ENCODE measurements at places on chromosomes 1 and 21.

- DNase-seq = no peak
These were observed 107.9 kb upstream of the COA6 start for GRCh38 chr1:234265321-234265720.

GRCh38 chr1:201893431-201893830 is 4.7 kb downstream of the SHISA4 start:
- no peak for DNase-seq

DNA sequence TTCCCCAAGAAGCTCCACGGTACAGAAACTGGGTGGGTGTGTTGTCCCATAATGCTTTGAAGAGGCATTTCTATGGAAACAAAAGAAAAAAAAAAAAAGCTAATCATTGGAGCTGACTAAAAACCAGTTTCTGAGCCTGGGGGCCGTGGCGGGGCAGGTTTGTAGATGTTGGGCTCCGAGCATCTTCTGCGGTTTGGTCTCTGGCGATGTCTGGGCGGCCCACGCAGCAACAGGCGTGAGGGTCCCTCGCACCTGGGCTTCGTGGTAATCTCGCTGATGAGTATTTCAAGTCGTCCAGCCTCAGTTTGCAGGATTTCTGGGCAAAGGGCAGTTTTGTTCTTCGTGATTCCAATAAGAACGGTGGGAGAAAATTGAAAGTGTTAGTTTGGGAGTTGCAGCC is 6.8 kb downstream of the TP73 start:
- DNase-seq = no peak

- no peak for DNase-seq
These were observed 9.9 kb upstream of the QSOX1 start for GRCh38 chr1:180144659-180145357.

DNA sequence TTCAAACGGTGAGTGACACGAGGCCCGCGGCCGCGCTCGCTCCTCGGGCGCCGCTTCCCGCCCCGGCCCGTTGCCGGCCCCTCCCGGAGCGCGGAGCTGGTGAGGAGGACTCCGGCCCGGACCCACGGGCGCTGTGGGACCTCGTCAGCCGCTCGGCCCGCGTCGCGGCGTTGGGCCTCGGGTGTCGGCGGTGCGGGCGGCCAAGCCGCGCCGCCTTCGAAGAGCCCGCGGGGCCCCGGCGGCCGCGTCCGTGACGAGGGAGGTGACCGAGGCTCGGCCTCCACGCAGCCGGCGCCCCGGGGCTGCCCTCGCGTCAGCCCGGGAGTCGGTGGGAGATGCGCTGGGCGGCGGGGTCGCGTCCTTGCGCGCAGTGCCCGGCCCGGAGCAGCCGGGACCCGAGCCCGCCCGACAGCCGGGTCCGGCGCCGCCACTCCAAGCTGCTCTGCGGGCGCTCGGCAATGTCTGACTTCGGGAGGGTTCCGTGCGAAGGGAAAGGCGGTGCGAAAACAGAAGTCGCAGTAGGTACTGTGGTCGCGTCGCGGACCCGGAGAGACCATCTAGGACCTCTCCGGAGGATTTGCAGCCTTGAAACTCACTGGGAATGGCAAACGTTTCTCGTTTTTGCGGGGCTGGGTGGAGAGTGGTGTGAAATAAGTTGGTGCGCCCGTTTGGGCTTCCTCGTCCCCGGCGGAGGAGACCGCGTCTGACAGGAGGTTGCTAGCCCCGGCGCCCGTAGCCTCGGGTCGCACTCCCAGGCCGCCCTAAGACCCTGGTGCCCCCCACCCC is 829 bp downstream of the SPEN start:
- peak; percentile 24 for DNase-seq

DNA sequence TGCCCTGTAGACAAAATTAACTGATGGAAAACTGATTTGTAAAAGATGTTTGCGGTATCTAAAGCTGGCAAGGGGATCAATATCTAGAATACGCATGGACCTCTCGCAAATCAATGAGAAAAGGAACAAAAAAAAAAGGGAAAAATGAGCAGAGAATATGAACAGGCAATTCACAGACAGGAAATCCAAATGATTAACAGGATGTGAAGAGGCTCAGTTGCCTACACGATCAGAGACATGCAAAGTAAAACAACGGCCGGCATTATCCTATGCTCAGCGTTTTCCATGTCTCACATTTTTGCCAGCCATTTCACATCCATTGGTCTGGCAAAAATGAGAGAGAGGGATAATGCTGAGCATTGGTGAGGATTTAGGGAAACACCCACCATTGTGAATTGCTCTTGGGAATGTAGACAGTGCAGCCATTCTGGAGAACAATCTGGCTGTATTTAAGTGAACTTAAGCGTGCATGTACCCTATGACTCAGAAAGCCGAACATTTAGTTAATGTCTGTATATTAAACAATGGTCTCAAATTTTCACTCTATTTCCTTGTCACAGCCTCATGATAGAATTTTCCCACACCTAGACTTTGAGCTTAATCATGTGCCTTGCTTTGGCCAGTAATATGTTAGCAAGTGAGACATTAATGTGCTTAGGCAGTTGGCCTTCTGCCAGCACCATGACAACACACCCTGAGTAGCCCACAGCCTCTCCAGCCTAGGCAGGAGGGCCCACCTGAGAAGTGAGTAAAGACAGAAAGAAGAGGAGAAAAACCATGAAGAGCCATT is 61.0 kb upstream of the NBPF3 start:
- no peak for DNase-seq

- DNase-seq = no peak
These were observed 58.3 kb downstream of the UBE2T start for GRCh38 chr1:202283379-202283844.

DNA sequence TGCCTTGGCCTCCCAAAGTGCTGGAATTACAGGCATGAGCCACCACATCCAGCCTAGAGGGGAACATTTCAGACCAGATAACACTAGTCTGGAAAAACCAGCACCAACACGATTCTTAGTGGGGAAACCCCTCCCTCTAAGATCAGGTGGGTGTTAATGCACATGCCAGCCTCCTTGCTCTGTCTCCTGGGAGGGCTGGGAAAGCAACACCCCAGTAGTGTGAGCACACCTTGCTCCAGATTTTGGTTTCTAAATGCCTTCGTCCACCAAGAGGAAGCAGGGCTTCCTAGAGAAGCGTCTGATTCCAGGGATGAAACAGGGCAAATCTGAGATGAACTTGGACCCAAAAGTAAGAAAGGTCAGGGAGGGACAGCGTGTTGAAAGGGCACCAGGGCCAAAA is 2.2 kb upstream of the KRTAP10-4 start:
- DNase-seq = no peak

DNA sequence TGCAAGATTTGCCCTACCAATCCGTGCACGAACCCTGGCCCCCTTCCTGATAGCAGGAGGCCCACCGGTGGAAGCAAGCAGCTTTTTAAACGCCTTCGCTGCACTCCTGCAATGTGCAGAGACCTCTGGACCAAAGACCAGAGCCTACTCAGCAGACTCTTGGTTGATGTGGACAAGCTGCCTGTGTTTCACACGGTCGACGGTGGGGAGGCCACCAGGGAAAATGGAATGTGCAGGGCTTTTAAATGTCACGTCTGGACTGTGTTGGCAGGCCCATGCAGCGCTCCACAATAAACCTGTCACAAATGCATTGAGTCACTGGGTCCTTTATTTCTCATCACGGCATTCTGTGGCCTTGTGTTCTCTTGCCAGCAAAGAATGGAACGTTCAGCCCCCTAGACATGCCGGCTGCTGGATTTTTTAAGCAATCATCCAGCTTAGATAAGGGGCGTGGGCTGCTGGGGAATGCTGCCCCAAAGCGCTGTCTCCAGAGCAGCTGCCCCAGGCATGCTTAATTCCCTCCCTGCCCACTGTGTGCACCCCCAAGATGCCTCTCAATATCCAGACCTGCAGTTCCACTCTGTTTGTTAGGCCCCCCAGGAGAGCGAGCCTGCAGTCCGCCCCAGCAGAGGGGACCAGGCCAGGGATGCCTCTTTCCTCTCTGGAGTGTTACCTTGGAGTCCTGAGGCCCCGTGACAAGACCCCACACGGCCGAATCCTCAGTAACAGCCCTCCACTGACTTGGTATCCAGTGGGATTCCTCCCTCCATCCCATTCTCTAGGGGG is 71.3 kb downstream of the ATP5PO start:
- no peak for DNase-seq

DNA sequence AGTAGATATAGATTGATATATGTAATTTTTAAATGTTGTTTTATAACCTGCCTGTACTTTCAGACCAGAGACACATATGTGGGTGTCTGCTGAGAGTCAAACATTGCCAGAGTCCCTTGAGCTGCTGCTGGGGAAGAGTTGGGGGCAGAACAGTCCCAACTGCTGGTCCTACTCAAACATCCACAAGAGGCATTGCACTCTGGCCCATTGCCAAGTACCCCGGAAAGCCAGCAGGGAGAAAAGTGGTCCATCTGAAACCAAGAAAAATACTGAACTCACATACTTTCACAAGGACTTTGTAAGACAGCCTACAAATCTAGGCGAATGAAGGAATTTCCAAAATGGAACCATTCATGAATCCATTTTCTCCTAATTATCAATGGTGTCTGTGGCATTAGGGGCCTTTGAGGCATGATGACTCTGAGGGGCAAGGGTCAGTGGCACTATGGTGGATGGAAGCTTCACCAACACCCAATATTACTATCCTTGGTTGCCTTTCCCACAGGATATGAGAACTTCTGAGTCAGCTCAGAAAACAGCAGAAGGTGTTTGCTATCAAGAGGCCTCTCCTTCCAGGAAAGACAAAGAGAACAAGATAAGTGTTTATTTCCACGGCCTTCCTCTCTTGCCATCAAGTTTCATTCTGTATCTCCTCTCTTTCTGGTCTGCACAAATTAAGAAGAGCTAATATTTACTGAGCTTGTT is 7.3 kb upstream of the TBX15 start:
- DNase-seq = no peak

DNA sequence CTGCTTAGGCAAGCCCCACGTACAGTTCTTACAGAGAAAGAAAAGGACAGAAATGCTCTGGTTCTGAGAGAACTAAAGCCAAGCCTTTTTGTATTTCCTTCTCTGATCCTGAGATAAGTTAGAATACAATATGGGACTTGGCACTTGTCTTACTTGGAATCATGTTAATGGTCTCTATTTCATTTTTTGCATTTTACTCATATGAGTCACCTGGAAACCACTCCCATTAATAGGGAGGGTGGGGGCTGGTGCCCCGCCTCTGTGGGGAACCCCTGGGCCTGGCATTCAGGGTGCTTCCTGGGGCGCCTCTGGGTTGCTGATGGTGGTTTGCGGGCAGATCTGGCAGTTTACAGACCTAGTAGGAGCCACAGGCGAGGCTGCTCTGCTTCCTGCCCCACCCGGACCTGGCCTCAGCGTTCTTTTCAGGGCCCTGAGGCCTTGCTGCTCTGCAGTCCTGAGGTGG is 26.7 kb downstream of the TSPAN2 start:
- peak; percentile 94 for DNase-seq

DNA sequence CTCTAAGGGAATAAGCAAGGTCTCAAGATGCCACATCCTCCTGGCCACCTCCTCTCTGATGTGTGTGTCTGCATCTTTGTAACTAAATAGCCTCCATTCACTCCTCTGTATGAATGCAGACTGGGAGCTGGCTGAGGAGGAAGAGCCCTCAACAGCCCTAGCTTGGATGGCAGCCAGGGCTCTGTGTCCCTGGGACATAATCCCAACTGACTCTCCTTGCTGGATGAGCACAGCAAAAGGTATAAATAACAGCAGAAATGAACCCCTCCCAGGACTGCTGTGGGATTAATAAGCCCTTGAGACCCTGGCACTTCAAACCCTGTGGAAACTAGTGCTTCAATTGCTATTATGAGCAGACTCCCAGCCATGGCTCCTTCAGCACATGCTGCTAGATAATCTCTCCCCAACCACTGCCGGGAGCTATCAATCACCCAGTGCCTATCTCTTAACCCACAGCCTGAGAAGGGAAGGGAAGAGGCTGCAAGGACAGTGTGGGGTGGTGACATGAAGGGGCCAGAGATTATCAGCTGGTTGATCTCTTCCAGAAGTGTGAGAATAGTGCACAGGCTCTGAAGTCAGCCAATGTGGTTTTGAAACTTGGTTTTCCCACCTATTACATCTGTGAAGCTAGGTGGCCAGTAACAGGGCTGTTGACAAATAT is 152.2 kb downstream of the TNR start:
- no peak for DNase-seq

Measured in effector memory CD4-positive, alpha-beta T cell (primary cell).